ENCODE measurements at places on chromosomes 13 and 19.
A peak's percentile ranks its signal among the peaks of the same experiment; 100 is the strongest.

DNA sequence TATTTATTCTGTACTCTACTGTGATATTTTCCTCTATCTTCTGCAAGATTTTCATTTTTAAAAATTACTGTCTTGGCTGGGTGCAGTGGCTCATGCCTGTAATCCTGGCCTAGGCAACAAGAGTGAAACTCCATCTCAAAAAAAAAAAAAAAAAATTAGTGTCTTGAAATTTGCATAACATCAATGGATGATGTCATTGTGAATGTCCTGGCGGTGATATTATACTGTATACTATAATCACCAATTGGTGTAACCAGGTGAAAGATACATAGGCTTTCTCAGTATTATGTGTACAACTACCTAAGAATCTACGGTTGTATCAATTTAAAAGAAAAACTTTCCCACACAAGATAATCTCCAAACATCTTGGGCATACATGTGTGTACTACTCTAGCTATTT, 15.2 kb downstream of the ZNF331 start:
- no peak for DNase-seq

DNA sequence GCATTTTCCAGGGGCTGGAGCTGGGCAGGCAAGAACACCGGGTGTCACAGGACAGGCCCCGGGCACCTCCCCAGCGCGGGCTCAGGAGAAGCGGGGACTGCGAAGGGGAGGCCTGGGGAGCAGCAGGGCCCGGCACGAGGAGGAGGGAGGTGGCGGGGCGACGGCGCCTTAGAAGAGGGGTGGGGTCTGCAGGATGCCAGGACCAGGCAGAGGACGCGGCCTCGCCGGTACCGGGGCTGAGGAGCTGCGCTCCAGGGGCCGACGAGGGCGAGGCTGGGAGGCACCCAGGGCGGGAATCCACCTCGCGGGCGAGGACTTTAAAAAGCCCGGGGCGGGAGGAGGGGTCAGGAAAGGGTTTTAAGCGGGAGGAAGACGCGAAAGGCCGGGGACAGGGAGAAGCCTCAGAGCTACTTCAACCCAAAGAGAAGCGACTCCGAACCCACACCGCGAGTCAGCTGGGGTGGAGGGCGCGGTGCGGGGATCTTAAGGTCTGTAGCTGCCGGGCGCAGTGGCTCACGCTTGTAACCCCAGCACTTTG, 665 bp downstream of the ZNF347 start:
- peak; percentile 74 for DNase-seq

DNA sequence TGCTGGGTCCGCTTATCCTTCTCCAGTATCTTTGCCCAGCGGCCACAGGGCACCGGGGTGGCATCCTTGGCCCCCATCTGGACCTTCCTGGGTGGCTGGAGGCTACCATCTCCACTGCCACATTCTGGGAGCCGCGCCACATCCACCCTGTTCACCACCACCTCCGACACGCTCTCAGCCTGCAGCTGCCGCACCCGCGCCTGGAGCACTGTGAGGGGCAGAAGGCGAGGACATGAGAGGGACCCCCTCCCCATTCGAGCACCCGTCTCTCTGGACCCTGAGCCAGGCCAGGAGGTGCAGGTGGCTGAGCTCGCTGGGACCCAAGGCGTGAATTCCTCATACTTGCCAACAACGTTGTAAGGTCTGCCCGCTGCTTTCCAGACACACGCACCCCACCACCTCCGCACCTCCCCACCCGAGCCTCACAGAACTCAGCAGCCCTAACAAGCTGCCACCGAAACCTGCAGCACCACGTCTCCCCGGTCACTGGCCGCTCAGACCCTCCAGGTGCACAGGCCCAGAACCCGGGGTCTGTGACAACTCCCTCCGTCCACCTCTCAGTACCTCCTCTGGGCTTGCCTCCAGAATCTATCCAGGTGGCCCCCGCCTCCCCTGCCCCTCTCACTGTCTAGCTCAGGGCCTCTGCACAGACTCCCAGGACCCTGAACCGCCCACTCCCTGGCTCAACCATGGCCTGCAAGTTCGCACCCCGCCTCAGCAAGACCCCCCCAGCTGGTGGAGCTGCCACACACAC, 3.2 kb downstream of the POLRMT start:
- no peak for DNase-seq

- DNase-seq: no peak
Observed at GRCh38 chr13:44759384-44760360, 183.5 kb upstream of the TSC22D1 start.

DNA sequence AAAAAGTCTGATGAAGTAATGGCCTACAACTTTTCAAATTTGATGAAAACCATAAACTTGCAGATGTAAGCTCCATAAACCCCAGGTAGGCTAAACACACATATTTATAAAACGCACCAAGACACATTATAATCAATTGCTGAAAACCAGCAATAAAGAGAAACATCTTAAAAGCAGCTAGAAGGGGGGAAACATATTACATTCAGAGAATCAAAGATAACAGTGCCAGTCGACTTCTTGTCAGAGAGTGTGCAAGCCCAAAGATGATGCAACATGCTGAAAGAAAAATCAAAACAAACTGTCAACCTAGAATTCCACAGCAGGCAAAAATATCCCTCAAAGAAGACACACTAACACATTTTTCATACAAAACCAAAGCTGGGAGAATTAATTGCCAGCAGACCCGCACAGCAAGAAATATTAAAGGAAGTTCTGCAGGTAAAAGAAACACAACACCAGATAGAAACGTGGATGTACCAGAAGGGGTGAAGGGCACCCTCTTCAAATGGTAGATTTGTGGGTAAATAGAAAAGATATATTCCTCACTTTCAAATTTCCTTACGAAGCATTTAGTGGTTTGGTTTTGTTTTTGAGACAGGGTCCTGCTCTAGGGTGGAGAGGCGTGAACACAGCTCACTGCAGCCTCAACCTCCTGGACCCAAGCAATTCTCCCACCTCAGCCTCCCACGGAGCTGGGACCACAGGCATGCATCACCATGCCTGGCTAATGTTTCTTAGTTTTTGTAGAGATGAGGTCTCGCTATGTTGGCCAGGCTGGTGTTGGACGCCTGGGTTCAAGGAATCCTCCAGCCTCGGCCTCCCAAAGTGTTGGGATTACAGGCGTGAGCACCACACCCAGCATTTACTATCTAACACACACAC, 16.5 kb upstream of the ATP1A3 start:
- no peak for DNase-seq

- DNase-seq: no peak
Observed at GRCh38 chr13:110062777-110063442, 244.0 kb downstream of the COL4A1 start.

DNA sequence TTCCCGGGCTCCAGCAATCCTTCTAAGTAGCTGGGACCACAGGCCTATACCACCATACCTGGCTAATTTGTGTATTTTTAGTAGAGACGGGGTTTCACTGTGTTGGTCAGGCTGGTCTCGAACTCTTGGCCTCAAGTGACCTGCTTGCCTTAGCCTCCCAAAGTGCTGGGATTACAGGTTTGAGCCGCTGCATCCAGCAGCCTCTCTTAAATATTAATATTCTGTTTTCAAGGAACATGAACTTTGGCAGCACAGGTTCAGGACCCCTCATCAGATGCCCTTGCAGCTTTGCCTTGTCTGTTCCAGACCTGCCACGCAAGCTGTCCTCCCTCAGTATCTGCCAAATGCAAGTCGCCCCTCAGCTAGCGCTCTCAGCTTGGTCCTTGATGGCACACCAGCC, 166.8 kb downstream of the KCTD15 start:
- DNase-seq: peak; percentile 32

DNA sequence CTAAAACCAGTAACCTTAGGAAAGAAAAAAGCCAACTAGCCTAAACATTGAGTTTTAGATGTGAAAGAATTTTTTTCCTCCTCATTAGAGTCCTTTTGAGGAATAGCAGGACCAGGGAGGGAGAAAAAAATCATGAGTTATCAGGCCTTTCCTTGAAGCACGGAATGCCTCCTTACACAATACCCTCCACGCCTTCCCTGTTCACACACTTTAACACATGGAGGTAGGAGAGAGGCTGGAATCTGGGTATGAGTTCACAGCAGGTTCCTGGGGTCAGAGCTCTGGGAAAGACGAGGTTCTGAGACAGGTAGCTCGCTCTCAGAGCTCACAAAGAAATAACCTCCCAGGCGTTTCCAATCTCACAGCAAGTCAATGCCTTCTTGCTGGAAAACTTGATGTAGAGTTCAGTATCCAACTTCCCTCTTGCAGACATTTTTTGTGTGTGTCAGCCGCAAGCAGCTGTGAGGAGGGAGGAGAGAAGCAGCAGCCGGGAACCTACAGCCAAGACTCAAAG, 716 bp downstream of the ZNF573 start:
- no peak for DNase-seq

DNA sequence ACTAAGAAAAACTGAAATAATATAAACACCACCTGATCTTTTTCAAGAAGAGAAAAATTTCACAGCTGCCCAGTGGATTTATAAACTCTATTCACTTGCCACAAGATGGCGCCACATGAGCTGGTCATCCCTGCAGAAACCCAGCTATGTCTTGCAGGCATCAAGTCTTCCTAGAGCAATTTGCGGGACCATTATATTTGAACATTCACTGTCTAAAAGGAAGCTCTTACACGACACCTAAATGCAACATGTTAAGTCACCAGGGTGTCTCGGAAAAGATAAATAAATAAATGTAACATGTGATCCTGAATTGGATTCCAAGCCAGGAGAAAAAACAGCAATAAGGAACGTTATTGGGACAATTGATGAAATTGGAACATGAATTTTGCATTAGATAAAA, 20.3 kb upstream of the AKT2 start:
- peak; percentile 81 for DNase-seq

DNA sequence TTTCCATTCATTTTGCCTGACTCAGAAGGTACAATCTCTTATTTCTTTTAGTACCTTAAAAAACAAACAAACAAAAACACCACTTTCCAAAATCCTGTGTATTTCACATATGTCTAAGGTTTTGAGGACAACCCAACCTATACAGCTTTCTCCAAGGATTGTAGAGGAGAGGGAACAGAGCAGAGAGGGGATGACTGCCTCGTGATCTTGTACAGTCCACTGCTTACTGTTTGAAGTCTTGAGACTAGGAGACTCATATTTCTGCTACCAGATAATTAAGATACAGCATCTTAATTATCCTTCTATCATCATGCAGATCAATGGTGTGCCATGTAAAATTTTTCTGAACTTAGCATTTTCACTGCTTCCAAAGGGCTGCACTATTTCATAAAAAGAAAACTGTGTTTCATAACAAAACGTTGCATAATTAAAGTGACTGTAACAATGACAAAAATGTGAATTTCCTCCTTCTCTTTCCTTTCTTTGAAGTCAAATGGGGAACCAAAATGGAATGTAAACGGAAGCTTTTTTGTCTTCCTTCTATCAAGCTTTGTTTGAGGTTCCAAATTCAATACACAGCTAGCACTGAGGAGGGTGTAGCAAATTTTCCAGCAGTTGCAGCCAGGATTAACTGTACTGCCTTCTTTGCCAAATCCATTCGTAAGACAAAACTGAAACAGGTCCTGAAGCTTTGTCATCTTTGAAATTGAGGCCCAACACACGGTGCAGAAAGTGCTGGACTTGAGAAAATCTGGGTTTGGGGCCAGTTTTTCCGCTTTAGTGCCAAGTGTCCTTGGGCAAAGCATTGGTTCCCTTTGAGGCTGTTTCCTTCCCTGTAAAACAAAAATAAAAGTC, 34.9 kb upstream of the RCBTB2 start:
- DNase-seq: peak; percentile 33
